ENCODE measurements at places on chromosomes 7 and 10. TPM values are rescaled to one million over a fixed set of nuclear protein-coding genes. Genes with fewer than 3 reads are reported as not detected.

Gene UTF1
- not detected for total RNA-seq

Gene GPC2
- total RNA-seq, result 0.23 TPM

Gene OPALIN
- total RNA-seq, result not detected

Gene HOXA9
- total RNA-seq, result 4.0 TPM

Gene TMEM184A
- not detected for total RNA-seq
